ENCODE measurements at places on chromosomes 12 and 14.
A peak's percentile ranks its signal among the peaks of the same experiment; 100 is the strongest.

GRCh38 chr12:1532375-1533165 lies 61.8 kb downstream of the FBXL14 start:
- DNase-seq = no peak

- no peak for DNase-seq
Measured at GRCh38 chr12:28710882-28711281, 438.2 kb upstream of the FAR2 start.

- no peak for DNase-seq
Measured at GRCh38 chr12:96890331-96890730, 16.7 kb upstream of the NEDD1 start.

DNA sequence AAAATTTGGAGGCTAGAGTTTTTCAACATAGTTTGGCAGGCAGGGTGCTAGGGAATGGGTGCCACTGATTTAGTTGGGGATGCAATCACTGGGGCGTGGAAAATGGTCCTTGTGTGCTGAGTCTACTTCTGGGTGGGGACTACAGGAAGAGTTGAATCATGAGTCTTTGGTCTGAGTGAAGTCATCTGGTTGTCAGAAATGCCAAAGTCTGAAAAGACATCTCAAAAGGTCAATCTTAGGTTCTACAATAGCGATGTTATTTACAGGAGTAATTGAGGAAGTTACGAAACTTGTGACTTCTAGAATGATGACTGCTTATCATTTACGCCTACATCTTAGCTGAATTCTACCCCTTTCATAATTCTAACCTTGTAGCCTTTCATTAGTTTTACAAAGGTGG lies 209.1 kb downstream of the NUBPL start:
- DNase-seq = no peak

DNA sequence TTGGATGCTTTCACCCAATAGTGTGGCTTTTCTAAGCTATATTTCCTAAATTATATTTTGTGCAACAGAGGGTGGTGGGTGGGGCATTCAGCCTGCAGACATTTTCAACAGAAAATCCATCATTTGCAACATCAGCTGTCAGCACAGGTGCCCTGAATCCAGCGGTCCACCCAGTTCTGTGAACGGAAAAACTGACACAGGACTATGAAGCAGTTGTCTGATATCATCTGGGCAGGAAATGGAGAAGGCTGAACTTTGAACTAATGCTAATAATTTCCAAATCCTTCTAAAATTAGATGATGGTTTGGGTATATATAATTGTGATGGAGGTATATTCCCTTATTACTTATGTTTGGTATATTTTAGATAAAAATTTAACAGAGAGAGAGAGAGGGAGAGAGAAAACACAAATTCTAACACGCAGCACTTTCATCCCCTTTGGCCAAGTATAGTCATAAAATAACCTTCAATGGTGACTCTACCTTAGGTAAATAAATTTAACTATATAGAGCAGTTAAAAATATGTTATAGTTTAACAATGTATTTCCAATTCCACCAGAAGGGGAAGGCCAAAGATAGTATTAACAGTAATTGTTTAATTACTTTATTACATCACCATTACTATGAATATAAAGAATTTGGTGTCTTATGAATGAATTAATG lies 58.3 kb upstream of the PTPRB start:
- DNase-seq = no peak

- DNase-seq = no peak
Measured at GRCh38 chr12:117457189-117457588, 95.8 kb upstream of the NOS1 start.

- DNase-seq = no peak
Measured at GRCh38 chr14:33992274-33993007, 41.6 kb upstream of the EGLN3 start.

- no peak for DNase-seq
Measured at GRCh38 chr14:24197056-24197450, 1.8 kb upstream of the TM9SF1 start.

GRCh38 chr12:29921307-29921706 lies 137.6 kb upstream of the TMTC1 start:
- DNase-seq = no peak

- DNase-seq = peak; percentile 41
Measured at GRCh38 chr12:31353750-31354708, 28.1 kb upstream of the SINHCAF start.

- no peak for DNase-seq
Measured at GRCh38 chr12:66331814-66332213, 29.5 kb downstream of the HELB start.

- no peak for DNase-seq
Measured at GRCh38 chr12:116299665-116300328, 22.3 kb upstream of the MED13L start.

DNA sequence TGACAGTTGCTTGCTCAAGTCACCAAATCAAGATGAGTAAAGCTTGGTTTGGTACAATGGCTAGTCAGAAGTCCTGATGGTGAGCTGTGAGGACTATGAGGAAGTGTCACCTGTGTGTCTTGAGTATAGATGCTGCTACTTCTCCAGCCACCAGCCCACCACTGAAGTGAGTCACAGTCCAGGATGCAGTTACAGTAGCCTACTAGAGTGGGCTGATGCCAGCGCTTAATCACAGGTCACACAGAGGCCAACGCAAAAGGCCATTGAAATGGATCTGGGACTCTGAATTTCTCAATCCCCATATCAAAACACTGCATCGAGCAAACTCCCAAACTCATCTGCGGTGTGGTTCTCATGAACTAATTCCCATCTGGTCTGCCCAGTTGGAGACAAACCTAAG lies 223.1 kb downstream of the ANO6 start:
- no peak for DNase-seq

- no peak for DNase-seq
Measured at GRCh38 chr14:103472939-103473338, 49.7 kb downstream of the CKB start.

- DNase-seq = no peak
Measured at GRCh38 chr12:40327535-40327934, 102.7 kb downstream of the LRRK2 start.

DNA sequence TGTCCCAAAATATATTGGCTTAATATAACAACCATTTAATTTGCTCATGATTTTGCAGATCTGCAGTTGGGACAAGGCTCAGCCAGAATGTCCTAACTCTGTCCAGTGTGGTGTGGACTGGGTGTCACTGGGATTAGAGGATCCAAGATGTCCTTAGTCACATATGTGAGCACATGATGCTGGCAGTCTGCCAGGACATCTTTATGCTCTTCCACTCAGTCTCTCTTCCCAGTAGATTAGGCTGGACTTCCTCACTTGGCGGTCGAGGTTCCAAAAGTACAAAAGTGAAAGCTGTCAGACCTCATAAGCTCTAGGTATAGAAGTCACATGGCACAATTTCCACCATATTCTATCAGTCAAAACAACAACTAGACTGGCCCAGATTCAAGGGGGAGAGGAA lies 167.9 kb upstream of the NTF3 start:
- DNase-seq = peak; percentile 29

DNA sequence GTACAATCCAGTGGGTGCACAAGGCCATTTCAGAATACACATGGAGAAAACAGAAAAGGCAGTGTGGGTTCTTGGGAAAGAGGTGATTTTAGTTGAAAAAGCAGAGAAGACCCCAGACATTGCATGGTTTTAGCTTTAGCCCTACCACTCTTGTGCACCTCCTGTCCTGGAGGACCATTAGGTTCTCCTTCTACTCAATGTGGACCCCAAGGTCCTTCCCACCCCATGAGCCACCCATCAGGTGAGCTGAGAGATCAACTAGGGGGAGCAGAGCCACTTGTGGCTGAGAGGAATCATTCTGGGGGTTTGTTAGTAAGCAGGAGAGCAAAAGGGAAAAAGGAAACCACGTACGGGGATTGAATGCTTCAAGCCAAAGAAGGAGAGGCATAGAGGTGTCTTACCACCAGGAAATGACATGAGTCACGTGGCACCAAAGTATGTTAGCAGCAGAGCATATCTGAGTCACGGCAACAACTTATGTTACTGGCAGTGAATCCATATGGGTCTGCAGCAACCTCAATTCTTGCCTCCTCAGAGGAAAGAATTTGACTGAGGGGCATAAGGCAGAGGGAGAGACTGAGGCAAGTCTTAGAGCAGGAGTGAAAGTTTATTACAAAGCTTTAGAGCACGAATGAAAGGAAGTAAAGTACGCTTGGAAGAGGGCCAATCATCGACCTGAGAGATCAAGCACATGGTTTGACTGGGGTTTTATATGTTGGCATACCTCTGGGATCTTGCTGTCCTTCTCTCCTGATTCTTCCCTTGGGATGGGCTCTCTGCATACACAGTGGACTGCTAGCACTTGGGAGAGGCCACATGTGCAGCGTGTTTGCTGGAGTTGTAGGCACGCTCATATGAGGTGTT lies 73.9 kb downstream of the HSD17B6 start:
- peak; percentile 29 for DNase-seq

DNA sequence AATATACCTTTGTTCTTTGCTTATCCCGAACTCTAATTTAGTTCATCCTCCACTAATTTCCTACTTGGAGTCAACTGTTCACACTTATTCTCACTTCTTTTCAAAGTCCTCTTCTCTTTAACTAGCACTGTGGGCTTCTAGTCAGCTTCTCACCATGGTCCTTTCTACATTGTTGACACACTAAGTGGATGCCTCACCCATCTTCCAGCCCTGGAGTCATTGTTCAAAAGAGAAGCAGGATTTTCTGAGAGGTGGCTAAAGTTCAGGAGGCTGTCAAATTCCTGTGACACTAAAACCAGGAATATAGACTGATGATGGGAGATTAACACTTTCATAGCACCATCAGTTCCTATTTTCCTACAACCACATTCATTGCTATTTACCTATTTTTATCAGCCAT lies 99.3 kb downstream of the PHLDA1 start:
- no peak for DNase-seq

DNA sequence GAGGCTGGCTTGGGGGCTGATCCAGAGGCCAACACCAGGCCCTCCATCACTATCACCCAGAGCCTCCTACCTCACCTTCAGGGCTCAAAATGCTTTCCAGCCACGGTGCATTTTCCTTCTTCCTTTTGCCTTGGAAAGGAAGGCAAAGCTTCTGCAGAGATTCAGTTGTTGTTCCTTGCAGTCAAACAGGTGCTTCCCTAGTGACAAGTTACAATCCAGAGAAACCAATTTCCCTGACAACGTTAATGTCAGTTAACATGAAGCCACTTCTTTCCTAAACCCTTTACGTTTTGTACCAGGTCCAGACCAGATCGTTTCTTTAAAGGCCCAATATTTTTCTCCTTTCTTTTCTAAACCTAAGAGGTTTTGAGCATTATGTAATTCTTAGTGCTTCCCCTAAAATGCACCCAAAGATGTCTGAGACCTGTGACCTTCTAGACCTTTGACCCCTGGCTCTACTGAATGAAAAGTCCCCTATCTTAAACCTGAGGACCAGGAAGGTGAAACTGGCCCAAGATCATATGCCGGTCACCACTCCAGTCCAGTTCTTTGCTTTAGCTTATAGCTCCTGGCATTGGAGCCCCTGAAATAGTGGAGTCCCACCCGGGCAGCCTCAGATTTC lies 211.5 kb downstream of the SLC41A2 start:
- DNase-seq = no peak

DNA sequence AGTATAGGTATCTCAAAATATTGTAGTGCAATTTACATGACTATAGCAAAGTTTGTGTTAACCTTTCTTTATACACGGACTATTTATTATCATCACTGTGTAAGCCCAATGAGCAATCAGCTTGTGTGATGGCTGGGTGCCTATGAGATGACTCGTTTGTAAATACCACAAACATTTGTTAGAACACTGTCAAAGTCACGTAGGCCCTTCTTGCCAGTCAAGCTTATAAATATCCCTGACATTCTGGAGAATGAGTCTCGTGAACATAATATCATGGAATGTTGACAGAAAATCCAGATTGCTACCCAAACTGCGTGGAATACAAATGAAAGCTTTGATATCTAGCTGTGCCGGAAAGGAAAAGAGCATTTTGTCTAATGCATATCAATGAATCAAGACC lies 648.3 kb upstream of the MDGA2 start:
- DNase-seq = no peak

DNA sequence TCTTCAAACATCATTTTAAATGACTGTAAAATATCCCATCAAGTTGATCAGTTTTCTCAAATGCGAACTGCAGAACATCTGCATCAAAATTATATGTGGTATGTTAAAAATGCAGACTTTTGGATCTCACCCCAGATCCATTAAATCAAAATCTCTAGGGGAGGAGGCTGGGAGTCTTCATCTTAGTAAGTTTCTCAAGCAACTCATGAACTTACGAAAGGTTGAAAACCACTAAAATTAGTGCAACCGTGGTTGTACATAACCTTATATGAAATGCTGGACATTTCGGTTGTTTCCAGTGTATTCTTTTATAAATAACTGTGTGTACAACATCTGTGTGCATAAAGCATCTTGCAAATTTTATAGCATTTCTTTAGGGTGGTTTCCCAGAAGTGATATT lies 39.2 kb downstream of the ZFP36L1 start:
- DNase-seq = no peak

- no peak for DNase-seq
Measured at GRCh38 chr12:124506145-124506831, 61.1 kb downstream of the NCOR2 start.

- no peak for DNase-seq
Measured at GRCh38 chr14:88614218-88614907, 51.5 kb downstream of the ZC3H14 start.

DNA sequence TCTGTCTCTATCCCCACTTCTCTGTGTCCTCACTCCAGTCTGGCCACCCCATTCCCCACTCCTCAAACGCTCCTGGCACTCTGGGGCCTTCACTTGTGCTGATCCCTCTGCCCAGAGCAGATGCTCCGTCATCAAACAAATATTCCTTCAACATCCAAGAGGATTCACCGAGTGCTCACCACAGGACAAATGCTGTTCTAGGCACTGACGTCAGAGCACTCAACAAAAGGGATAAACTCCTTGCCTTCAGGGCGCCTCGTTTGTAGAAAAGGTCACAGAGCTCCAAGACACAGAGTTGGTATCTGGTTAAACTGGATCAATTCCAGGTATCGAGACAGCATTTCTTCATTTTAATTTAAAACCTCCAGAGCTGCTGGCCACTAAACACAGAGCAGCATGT lies 35.3 kb downstream of the PSMC1 start:
- DNase-seq = no peak

GRCh38 chr12:3220382-3221321 lies 143.5 kb downstream of the TSPAN9 start:
- no peak for DNase-seq

DNA sequence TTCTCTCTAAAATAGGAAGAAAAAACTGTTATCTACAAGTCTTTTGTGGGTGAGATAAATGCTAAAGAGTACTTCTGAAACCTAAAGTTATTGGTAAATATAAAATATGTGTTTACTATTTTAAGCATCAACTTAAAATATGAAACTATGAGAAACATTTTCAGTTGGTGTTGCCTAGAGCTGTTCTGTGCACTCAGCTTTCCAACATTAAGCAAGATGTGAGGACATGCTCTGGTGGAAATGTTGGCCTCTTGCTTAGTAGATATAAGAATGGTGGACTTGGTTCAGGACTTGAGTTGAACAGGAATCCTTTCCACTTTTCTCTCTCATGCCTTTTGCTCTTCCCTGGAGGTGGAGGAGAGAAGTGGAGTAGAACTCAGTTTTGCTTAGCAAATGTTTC lies 164.1 kb upstream of the PELI2 start:
- no peak for DNase-seq

GRCh38 chr14:75542588-75543091 lies 20.4 kb downstream of the BATF start:
- DNase-seq = no peak

GRCh38 chr12:102565555-102565954 lies 85.2 kb upstream of the IGF1 start:
- no peak for DNase-seq

- DNase-seq = no peak
Measured at GRCh38 chr12:123986374-123986965, 13.5 kb downstream of the ZNF664 start.
